ENCODE measurements at places on chromosomes 5 and 9.

DNA sequence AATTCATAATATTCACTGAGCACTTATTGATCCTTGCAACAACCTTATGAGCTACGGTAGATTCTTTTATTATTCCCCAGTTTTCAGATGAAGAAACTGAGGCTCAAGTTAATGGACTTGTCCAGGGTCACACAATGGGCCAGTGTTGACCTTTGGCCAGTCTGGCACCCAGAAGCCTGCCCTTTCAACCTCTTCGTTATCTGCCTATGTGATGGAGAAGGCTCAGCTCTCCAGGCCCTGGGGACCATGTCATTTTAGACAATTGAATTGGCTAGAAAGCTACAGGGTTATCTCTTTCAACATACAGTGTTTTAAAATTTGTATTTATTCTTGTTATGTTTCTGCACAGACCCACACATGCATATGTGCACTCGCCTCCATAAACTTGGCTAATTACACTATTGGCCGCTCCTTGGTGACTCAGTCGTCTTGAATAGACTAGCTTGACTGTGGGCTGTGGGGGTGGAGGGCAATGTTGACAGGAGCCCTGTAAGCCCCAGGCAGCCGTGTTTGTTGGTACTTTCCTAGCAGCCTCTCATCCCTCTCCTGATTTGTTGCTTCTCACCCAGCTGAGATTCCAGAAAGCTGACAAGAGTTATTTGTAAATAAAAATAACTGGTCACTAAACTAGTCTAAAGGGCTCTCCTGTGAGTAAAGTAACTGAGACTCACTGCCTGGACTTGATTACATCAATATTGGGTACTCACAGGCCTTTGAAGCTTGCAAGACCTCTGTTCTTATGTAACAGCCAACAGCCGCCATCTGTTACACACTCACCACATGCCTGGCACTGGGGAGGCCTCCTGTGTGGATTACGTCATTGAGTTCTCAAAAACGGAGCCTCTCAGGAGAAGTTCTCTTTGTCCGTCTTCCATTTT is 8.5 kb upstream of the ANGPTL2 start:
- no peak for DNase-seq

DNA sequence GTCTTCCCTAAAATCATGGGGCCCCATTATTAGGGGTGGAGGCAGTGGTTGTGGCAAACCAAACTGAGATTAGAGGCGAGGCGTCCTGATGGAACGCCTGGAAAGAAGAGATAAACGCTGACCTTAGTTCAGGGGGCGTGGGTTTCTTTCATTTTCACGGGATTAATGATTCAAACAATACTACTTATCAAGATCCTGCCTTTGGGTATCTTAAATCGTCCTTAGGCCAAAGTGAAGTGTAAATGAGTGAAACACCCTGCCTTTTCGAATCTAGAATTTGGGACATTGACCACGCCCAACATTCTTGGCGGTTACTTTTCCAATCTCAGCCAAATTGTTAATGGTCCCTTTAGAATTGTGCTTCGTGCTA is 1.0 kb upstream of the UBTD2 start:
- no peak for DNase-seq

- no peak for DNase-seq
Observed at GRCh38 chr5:36047384-36048160, 19.1 kb downstream of the UGT3A2 start.

- peak; percentile 49 for DNase-seq
Observed at GRCh38 chr9:114507726-114508125, 2.5 kb upstream of the WHRN start.

- DNase-seq, result no peak
Observed at GRCh38 chr5:110844251-110844650, 105.4 kb downstream of the SLC25A46 start.

- DNase-seq, result no peak
Observed at GRCh38 chr5:103014983-103015382, 105.0 kb downstream of the GIN1 start.

- DNase-seq, result no peak
Observed at GRCh38 chr9:126778141-126778540, 26.7 kb upstream of the ZBTB43 start.

- no peak for DNase-seq
Observed at GRCh38 chr5:82331557-82331956, 53.4 kb upstream of the RPS23 start.

DNA sequence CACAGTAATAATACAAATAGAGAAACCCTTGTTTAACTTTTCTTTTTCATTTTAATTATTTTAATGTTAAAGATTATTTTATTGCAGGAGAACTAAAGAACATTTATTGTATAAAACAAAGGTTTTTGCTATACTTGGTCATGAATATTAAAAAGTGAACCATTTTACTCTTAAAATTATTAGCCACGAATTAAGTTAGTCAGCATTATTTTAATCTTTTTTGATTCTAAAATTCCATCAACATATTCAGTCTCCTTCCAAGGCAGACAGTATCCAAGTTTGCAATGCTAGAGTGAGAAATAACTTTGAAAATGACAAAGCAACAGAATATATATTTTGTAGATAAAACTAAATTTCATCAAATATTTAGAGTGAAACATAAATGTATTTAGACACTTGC is 110.7 kb upstream of the CDH18 start:
- DNase-seq, result no peak

DNA sequence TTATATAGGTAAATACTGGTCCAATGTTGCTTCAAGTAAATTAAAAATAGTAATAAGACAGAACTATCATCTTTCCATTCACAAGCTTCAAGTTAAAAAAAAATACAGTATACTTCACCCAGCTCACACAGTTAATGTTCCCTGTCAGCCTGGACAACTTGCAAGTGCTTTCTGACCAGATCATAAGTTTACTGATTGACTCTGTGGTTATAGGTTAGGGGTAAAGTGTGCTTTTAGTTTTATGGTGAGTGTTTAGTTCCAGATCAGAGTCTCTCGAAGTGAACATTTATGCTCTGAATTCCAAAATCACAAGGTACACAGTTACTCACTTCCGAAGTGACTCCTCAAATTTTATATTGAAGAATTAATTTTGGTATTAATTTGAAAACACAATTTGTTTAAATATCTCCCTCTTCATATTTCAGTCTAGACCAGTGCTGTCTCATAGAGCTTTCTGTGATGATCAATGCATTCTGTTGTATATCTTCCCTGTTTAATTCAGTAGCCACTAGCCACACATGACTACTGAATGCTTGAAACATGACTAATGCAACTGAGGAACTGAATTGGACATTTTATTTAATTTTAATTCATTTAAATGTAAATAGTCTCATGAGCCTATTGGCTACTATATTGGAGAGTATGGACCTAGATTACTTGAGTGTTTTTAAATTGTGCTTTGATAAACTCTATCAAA is 90.7 kb downstream of the MEF2C start:
- no peak for DNase-seq

DNA sequence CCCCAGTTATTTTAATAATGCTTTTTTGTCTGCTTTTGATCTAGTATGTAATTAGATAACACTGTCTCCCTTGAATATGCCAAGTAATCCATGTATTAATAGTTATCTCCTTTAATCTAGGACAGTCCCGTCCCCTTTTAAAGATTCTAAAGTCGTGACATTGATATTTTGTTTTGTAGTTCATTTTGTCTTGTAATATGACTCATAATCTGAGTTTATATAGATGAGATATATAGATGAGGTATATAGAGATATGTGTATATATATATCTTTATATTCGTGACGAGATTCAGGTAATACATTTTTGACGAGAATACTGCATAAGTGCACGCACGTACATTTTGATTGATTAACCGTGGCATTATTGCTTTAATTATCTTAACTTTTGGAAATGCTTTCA is 1.6 kb downstream of the SREK1 start:
- DNase-seq, result no peak

- DNase-seq, result no peak
Observed at GRCh38 chr5:59115345-59115744, 532.5 kb downstream of the RAB3C start.

GRCh38 chr9:4530375-4530774 is 40.1 kb downstream of the SLC1A1 start:
- no peak for DNase-seq

DNA sequence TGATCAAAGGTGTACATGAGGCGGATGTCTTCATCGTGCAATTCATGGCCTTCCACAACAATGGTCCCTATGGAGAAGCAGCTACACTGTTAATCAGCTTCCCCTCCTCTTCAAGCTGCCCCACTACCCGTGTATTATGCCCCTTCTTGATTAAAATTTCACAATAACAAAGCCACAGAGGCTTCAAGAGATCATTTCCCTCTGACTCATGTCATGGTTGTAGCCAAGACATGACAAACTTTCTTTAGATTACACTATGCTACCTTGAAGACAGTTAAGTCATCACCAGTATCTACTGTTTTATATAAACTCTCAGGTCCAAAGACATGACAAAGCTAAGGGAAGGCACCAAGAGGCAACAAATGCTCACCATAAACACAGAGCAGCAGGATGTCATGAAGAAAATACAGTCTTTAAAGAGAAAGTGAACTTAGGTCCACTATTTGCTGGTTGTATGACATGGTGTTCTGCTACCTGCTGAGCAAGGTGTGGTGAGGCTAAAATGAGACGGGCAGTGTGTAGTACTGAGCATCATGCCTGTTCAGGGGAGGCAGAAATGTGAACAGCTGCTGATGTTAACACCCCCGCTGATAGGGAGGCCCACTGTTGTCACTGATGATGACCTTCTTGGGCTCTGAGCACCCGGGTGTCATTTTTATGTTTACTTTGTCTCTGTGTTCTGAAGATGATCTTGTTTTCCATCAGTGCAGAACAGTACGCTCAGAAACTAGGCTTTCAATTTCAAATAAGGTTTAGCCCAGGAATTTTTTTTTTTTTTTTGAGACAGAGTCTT is 48.3 kb downstream of the IARS1 start:
- DNase-seq, result no peak

GRCh38 chr9:133467101-133467500 is 7.3 kb downstream of the CACFD1 start:
- no peak for DNase-seq

GRCh38 chr5:120449501-120449900 is 14.6 kb upstream of the PRR16 start:
- DNase-seq, result no peak

- no peak for DNase-seq
Observed at GRCh38 chr9:110900456-110900855, 137.8 kb downstream of the LPAR1 start.

- no peak for DNase-seq
Observed at GRCh38 chr9:130448771-130449603, 4.2 kb downstream of the ASS1 start.

DNA sequence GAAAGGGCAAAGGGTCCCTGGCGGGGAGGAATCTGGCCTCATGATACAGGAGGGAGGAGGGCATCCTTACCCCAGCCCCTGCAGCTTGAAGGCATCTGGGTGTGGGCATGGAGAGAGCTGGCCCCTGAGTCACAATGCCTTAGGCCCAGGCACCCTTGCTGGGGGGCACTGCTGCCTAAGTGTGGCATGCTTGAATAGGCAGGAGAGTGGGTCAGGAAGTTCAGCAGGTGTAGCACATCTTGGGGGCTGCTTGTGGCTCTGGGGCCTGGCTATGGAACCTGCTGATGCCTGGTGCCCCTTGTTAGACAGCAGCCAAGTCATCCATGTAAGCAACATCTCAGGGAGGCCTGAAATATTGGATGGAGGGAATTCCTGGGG is 63.1 kb downstream of the HSPA4 start:
- DNase-seq, result no peak

GRCh38 chr5:94577466-94578245 is 40.7 kb downstream of the KIAA0825 start:
- no peak for DNase-seq

GRCh38 chr9:84866396-84867175 is 197.1 kb downstream of the NTRK2 start:
- no peak for DNase-seq

Data from retinal pigment epithelial cell (primary cell).